GM12864 (cell line): ENCODE measurements at places on chromosomes 1 and 21.

GRCh38 chr1:221069986-221070385, 190.7 kb downstream of the HLX start:
- no peak for DNase-seq

DNA sequence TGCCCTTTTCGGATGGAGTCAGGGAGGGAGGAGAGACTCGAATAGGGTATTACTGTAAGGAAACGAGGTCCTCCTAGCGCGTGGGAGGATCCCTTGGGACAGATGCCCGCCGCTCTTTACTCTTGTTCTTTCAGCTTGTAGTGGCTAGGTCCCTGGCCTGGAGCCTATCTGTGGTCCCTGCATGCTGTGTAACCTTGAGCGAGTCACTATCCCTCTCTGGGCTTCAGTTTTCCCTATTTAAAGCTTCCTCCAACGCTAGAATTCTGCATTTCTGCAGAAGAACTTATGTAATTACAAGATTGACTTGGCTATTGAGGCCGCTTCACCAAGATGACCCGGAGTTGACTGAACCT, 744 bp downstream of the MIER1 start:
- no peak for DNase-seq

DNA sequence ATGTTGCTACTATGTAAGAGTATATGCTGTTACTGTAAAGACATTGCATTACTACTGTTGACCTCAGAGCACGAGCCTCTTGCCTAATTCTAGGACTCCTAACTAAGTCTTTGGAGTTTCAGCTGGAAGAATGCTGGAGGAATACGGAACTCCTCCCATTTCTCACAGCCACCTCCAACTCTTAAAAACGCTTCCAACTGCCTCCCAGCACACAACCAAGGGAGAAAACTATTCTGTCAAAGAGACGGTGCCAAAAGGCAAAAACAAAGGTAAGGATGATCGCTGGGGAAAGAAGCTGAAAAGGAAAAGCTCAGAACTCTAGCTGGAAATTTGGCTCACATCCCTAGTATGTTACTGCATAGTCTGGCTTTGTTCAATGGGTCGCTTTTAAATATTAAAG, at the start of gene FMO2:
Gene FMO2 (plus strand): TSS at position 210 of the 400 bp plus-strand sequence. CDS start 414 bp downstream, outside the sequence.
- DNase-seq, result no peak

DNA sequence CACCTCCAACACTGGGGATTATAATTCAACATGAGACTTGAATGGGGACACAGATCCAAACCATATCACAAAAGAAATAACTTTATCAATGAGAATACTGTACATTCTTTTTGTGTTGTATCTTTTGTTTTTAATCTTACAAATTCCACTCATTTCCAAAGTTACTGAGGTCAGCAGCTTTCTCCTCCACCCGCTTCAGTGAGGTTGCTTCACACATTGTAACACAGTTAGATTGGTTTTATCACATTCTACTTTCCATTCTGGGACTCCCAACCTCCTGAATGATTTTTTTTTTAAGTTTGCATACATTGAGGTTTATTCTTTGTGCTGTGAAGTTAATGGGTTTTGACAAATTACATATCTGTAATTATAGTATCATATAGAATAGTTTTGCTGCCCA, 43.8 kb downstream of the DDAH1 start:
- no peak for DNase-seq

- no peak for DNase-seq
Observed at GRCh38 chr1:28971980-28972771, 57.8 kb downstream of the EPB41 start.

- DNase-seq, result no peak
Observed at GRCh38 chr1:154443274-154444013, 38.3 kb downstream of the IL6R start.

GRCh38 chr1:8424539-8425116, 106.7 kb downstream of the SLC45A1 start:
- DNase-seq, result peak; percentile 80

DNA sequence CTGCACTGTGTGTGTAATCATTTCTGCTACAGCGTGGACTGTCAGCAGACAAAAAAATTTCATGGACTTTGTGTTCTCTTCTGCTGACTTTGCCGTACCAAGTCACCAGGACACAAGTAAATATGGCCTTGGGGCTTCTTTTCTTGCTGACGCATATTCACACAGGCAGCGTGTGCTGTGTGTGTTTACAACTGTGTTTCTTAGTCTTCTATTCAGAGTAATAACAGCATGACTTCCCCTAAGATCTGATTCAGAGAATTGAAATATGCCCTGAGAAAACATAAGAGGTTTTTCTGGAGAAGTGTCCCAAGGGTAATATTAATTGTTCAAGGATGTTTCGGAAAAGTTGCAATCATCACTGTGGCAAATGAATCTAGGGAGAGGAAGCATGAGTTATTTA, 47.1 kb upstream of the DYNLT5 start:
- no peak for DNase-seq

- no peak for DNase-seq
Observed at GRCh38 chr1:93016171-93016570, 54.9 kb upstream of the DIPK1A start.
